Lung (tissue), 17 donors: ENCODE measurements at places on chromosomes 3 and 15. TPM values are rescaled to one million over a fixed set of nuclear protein-coding genes. Genes with fewer than 3 reads are reported as not detected.
A peak's percentile ranks its signal among the peaks of the same experiment; 100 is the strongest.

- no peak overlapping the region for H3K4me3 ChIP-seq
- H3K36me3 ChIP-seq, result no peaks in the 10 kb centered on the region
- no peaks in the 10 kb centered on the region for H3K27me3 ChIP-seq
These were observed 33.2 kb upstream of the RGMA start for GRCh38 chr15:93121973-93122910.

- no peak overlapping the region for H3K27ac ChIP-seq
- no peak overlapping the region for H3K4me3 ChIP-seq
- no peaks in the 10 kb centered on the region for H3K36me3 ChIP-seq
- peaks cover 2% of the 10 kb centered on the region for H3K27me3 ChIP-seq
These were observed 6.8 kb upstream of the ADPGK start for GRCh38 chr15:72790302-72790910.

DNA sequence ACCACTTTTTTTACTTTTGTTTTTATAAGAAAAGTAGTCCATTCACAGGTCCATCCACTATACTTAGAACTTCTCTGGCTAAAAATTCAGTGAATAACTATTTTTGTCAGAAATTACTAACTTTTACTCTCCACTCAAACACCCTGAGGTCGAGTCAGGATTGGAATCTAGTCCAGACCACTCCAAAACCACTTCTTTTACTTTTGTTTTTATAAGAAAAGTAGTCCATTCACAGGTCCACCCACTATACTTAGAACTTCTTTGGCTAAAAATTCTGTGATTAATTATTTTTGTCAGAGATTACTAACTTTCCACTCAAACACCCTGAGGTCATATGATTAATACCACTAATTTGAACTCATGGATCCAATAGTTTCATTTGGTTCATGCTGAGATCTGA is 239.4 kb downstream of the RORA start:
- H3K4me1 ChIP-seq, result peaks cover 2% of the 10 kb centered on the region
- H3K4me3 ChIP-seq, result no peak overlapping the region
- H3K27me3 ChIP-seq, result no peaks in the 10 kb centered on the region
- H3K36me3 ChIP-seq, result no peaks in the 10 kb centered on the region

DNA sequence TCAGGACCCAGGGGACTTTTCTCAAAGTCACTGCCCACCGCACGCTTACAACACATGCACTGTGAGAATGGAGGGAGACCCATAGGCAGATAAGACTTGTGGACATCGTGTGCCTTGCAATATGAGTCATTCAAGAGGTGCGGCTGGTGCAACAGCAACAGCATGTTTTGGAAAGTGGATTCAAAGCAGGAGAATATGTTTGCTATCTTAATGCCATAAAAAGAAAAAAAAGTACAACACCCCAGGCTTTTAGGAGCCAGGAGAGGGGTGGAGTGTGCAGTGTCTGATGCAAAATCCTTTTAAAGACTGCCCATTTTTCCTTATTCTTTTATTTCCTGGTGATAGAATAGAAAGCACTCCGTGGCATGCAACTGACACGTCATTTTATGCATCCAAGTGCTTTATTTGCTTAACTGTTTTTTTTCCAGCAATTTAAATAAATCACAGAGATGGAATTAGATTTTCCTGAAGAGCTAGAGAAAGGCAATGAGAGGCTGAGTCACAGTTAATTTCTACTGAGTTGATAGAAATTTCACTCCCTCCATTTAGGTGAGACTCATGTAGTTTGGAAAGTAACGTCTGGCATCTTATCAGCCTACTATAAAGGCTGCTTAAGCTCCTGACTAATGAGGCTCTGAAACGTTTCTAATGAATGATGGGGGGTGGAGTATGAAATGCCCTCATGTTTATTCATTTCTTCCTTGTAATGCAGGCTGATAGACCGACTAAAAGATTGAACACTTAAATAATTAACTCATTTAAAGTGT is 96.4 kb downstream of the NSUN3 start:
- H3K4me3 ChIP-seq, result no peak overlapping the region
- no peaks in the 10 kb centered on the region for H3K36me3 ChIP-seq
- H3K4me1 ChIP-seq, result no peaks in the 10 kb centered on the region
- H3K27ac ChIP-seq, result no peak overlapping the region
- DNase-seq, result no peak
- H3K27me3 ChIP-seq, result no peaks in the 10 kb centered on the region

TGM5 gene
- 0.15 TPM for total RNA-seq

KY gene
- 0.15 TPM for total RNA-seq

NSMCE3 gene
- 11.4 TPM for total RNA-seq

- no peak overlapping the region for H3K27ac ChIP-seq
- no peaks in the 10 kb centered on the region for H3K36me3 ChIP-seq
- no peaks in the 10 kb centered on the region for H3K27me3 ChIP-seq
- DNase-seq, result no peak
- no peak overlapping the region for H3K4me3 ChIP-seq
- peaks cover 4% of the 10 kb centered on the region for H3K4me1 ChIP-seq
These were observed 313.4 kb upstream of the STT3B start for GRCh38 chr3:31219131-31219843.

DNA sequence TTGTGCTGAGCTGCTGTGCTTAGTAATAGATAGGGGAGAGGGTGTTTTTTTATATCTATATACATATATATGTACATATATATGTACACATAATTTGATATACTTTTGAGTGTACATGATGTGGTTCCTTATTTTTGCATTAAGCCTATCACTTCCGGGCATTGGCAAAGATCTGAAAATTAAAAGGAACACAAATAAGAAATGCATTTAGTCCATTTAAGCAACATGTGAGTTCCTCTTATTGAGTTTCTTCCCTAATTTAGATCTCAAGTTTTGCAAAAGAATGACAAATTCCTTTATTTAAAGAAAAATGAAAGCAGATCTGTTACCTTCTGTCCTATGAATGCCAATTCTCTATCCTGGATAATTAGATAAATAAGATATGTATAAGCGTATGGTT is 435.1 kb downstream of the LPP start:
- no peaks in the 10 kb centered on the region for H3K27me3 ChIP-seq
- H3K27ac ChIP-seq, result no peak overlapping the region
- H3K4me1 ChIP-seq, result peaks cover 2% of the 10 kb centered on the region

- no peak overlapping the region for H3K27ac ChIP-seq
- H3K27me3 ChIP-seq, result no peaks in the 10 kb centered on the region
- H3K36me3 ChIP-seq, result no peaks in the 10 kb centered on the region
These were observed 76.2 kb downstream of the COL8A1 start for GRCh38 chr3:99714575-99714974.

DNA sequence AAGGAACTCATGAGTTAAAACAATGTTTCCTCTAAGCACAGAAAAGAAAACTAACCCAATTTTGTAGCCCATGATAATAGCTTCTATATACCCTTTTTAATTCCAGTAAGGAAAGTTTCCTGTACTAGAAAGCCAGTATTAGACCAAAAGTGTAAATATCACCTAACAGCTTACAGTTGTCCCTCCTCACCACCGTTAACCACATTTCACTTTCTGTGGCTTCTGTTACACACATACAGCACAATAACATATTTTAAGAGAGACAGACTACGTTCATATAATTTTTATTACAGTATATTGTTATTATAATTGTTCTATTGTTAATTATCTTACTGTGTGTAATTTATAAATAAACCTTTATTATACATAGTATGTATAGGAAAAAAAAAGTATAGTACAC is 74.1 kb downstream of the ZNF280D start:
- no peaks in the 10 kb centered on the region for H3K4me1 ChIP-seq
- no peak for DNase-seq
- peaks cover 14% of the 10 kb centered on the region for H3K36me3 ChIP-seq
- no peaks in the 10 kb centered on the region for H3K27me3 ChIP-seq

GOLGA6L4 gene
- 3.9 TPM for total RNA-seq

DNA sequence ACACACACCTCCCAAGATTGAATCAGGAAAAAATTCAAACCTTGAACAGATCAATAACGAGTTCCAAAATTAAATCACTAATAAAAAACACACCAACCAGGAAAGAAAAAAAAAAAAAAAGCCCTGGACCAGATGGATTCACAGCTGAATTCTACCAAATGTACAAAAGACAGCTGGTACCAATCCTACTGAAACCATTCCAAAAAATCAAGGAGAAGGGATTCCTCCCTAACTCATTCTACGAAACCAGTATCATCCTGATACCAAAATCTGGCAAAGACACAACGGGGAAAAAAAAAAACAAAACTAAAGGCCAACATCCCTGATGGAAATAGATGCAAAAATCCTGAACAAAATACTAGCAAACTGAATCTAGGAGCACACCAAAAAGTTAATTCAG is 54.4 kb upstream of the SLC12A8 start:
- peaks cover 7% of the 10 kb centered on the region for H3K36me3 ChIP-seq
- no peaks in the 10 kb centered on the region for H3K4me1 ChIP-seq
- H3K27ac ChIP-seq, result no peak overlapping the region
- DNase-seq, result no peak
- H3K4me3 ChIP-seq, result no peak overlapping the region

HHLA2 gene
- 20.2 TPM for total RNA-seq

- H3K27ac ChIP-seq, result no peak overlapping the region
- H3K36me3 ChIP-seq, result no peaks in the 10 kb centered on the region
- no peaks in the 10 kb centered on the region for H3K27me3 ChIP-seq
- DNase-seq, result peak; percentile 61
- no peak overlapping the region for H3K4me3 ChIP-seq
These were observed 289.1 kb upstream of the MCTP2 start for GRCh38 chr15:93942269-93942694.

GRCh38 chr15:73983211-73983727 is 8.8 kb downstream of the STOML1 start:
- DNase-seq, result peak; percentile 39
- H3K27ac ChIP-seq, result peak overlapping the region; percentile 95
- no peaks in the 10 kb centered on the region for H3K36me3 ChIP-seq

PPARG gene
- 8.3 TPM for total RNA-seq

GRCh38 chr15:57806003-57806402 is 99.5 kb downstream of the POLR2M start:
- no peaks in the 10 kb centered on the region for H3K4me1 ChIP-seq
- H3K36me3 ChIP-seq, result no peaks in the 10 kb centered on the region
- no peak overlapping the region for H3K27ac ChIP-seq
- H3K4me3 ChIP-seq, result no peak overlapping the region

DNA sequence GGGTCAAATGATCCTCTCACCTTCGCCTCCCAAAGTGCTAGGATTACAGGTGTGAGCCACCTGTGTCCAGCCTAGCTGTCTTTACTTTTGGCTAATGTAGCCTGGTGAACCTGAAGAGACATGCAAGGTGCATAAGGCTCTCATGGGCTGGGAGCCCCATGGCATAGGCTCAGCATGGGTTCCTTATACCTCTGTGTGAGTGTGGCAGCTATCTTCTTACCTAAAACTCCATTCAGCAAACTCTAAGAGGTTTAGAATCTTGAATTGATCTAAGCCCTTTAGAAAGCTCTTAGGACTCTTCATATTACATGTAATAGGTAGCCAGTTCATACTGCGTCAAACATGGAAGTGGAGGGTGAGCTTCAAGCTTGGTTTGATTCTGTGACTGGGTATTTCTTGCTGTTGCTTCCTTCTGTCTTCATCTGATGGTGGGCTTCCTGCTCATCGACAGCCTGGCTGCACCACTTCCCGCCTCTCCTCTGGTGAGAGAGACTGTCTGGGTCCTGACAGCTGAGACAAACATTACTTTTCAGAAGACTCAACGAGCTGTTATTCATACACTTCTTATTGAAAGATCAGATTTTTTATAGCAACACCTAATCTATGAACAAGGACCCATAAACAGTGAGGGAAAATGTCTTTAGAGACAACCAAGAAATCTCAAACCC is 19.2 kb upstream of the TKT start:
- peak; percentile 57 for DNase-seq
- no peaks in the 10 kb centered on the region for H3K4me1 ChIP-seq
- no peaks in the 10 kb centered on the region for H3K27me3 ChIP-seq
- H3K27ac ChIP-seq, result no peak overlapping the region
- H3K36me3 ChIP-seq, result no peaks in the 10 kb centered on the region

DNA sequence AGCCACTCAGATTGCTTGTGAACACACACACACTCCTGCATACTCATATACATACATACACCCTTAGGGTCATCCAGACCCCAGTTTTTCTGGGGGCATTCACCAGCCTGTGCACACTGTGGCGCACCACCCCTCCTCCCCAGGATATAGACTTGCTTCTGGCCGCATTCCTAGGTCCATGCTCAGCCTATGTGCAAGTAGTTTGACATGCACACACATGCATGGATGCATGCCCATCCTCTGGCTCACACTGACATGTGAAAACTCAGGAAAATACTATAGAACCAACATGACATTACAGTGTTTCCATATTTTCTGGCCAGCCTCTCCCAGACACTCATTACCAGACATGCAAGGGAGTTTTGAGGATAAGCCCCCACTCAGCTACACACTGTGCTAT is 79.3 kb upstream of the POLG start:
- H3K4me1 ChIP-seq, result no peaks in the 10 kb centered on the region
- H3K4me3 ChIP-seq, result no peak overlapping the region
- H3K36me3 ChIP-seq, result no peaks in the 10 kb centered on the region
- no peak for DNase-seq

DNA sequence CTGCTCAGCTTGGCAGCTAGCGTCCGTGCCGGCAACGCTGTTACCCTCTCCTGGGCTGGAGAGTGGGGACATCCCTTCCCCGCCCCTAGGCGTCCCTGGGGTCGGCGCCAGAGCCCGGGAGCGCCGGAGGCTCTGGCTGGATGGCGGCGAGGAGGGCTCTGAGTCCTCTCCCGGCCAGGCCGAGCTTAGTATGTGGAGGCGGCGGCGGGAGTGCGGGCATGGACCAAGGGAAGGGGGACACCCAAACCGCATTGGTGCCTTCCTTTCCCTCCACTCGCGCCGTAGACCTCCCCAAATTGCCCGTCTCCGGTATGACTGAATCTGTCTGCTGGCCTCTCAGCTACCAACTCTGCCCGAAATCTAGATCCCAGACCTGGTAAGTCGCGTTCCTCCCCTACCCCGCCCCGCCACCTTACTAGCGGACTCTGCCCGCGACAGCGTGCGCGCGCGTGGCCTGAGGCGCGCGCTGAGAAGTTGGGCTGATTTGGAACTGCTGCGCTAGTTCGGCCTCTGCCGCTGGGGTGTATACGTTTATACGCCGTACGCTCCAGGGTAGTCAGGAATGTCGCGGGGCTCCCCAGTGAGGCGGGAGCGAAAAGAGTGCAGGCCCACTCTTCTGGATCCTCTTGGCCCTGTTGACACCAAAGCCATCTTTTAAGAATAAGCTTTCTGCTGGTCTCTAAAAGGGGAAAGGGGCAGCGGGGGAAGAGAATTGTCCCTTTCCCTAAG is 12.2 kb downstream of the ZIC1 start:
- peaks cover 98% of the 10 kb centered on the region for H3K27me3 ChIP-seq
- no peak overlapping the region for H3K27ac ChIP-seq
- H3K4me3 ChIP-seq, result no peak overlapping the region
- H3K36me3 ChIP-seq, result no peaks in the 10 kb centered on the region

TMCC1 gene
- 33.8 TPM for total RNA-seq

DNA sequence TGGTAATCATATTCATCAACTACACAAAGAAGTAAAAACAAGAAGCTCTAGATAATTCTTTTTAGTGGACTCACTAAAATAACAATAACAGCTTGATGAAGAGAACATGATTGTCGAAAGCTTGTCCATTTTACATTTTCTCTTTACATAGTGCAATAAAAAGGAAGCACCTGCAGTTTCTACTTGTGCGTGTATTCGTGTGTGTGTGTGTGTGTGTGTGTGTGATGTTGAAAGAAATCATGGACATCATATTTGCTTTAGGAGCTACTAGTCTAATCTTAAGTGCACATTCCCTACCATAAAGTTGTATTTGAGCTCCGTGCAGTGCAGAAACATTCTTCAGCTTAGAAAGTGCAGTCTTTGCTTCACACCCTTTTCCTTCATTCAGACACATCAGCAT is 288.8 kb downstream of the ZBTB20 start:
- DNase-seq, result no peak
- peaks cover 1% of the 10 kb centered on the region for H3K36me3 ChIP-seq
- H3K4me3 ChIP-seq, result no peak overlapping the region
- no peak overlapping the region for H3K27ac ChIP-seq
- no peaks in the 10 kb centered on the region for H3K27me3 ChIP-seq
